ENCODE measurements at places on chromosomes 4 and X.

GRCh38 chr4:89284828-89285227 lies 22.8 kb downstream of the GPRIN3 start:
- no peak for DNase-seq

- no peak for DNase-seq
These were observed 110.2 kb upstream of the CYSLTR1 start for GRCh38 chrX:78437621-78438020.

- no peak for DNase-seq
These were observed 67.7 kb downstream of the UGT2A3 start for GRCh38 chr4:68883870-68884269.

DNA sequence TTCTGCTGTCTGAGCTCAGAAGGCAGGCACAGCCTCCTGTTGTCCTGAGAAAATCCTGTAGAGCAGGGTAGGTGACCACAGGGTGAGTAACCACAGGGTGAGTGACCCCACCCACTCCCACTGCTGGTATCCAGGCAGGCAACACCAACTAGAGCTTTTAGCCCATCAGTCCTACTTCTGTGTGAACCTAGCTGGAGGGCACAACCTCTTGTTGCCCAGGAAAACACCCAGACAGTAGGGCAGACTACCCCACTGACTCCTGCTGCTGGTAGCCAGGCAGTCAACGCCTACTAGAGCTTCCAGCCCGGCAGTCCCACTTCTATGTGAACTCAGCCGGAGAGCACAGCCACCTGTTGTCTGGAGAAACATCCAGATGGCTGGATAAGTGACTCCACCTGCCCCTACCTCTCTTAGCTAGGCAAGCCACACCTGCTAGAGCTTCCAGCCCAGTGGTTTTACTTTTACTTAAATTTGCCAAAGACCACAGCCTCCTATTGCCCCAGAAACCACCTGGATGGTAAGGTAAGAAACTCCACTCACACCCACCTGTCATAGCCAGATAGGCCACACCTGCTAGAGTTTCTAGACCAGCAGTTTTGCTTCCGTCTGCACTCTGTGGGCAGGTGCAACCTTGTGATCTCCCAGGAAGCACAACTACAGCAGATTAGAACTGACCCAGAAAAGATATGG lies 371.6 kb downstream of the INPP4B start:
- DNase-seq = no peak

GRCh38 chr4:168498251-168498650 lies 1.4 kb downstream of the PALLD start:
- no peak for DNase-seq

DNA sequence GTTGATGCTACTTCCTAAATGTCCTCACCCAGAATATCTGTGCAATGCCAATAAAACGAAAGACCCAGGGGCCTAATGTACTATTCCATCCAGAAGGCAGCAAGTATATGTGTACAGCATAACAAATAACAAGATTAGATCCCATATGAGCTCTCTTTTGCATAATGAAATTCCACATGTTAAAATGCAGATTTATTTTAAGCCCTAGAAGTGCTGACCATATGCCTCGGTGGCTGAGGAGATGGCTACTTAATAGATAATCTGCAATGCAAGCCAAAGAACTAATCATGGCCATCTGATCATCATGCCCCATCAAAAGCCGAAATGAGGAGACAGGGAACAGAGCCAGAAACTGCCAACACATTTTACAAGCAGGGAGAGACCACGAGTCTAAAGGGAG lies 293.5 kb downstream of the KCNIP4 start:
- no peak for DNase-seq
